Mammary microvascular endothelial cell (primary cell): ENCODE measurements at places on chromosomes 3 and 15. TPM values are rescaled to one million over a fixed set of nuclear protein-coding genes. Genes with fewer than 3 reads are reported as not detected.

Gene AP3B2
- total RNA-seq: not detected in 2 replicates

Gene ITPKA
- 0.44 and 1.7 TPM in 2 replicates for total RNA-seq

Gene BUB1B
- total RNA-seq: 38.7 and 51.1 TPM in 2 replicates

Gene ACAP2
- 26.1 and 27.4 TPM in 2 replicates for total RNA-seq

Gene SUSD5
- total RNA-seq: 4.3 and 4.6 TPM in 2 replicates

Gene GCSAM
- total RNA-seq: not detected in 2 replicates

Gene CCDC80
- 5.4 and 6.0 TPM in 2 replicates for total RNA-seq

Gene GPX1
- 1,104 and 1,196 TPM in 2 replicates for total RNA-seq

Gene SERPINI2
- not detected in 2 replicates for total RNA-seq

Gene MYH15
- total RNA-seq: 0.15 and 0.60 TPM in 2 replicates

Gene DNASE1L3
- total RNA-seq: 1.3 and 1.5 TPM in 2 replicates

Gene OSBPL10
- 17.3 and 42.4 TPM in 2 replicates for total RNA-seq

Gene KNL1
- 30.9 and 40.6 TPM in 2 replicates for total RNA-seq

Gene MAGI1
- 10.2 and 11.1 TPM in 2 replicates for total RNA-seq

Gene FEM1B
- total RNA-seq: 23.6 and 23.8 TPM in 2 replicates

Gene SCAMP5
- 3.6 and 4.3 TPM in 2 replicates for total RNA-seq

Gene PIGZ
- total RNA-seq: 2.5 and 4.6 TPM in 2 replicates

Gene SYNM
- 11.6 and 13.5 TPM in 2 replicates for total RNA-seq

Gene KBTBD13
- total RNA-seq: not detected in 2 replicates

Gene SEMA3G
- 3.5 and 3.6 TPM in 2 replicates for total RNA-seq

Gene GTF2A2
- 66.9 and 78.8 TPM in 2 replicates for total RNA-seq

Gene IL16
- 1.3 and 2.1 TPM in 2 replicates for total RNA-seq

Gene CLDN16
- 0.13 and 0.39 TPM in 2 replicates for total RNA-seq

Gene KNG1
- total RNA-seq: not detected in 2 replicates
